Left lung (tissue), 14 donors: ENCODE measurements at places on chromosomes 3 and 15. TPM values are rescaled to one million over a fixed set of nuclear protein-coding genes. Genes with fewer than 3 reads are reported as not detected.

The PSTPIP1 gene
- 52.9 TPM for total RNA-seq

The SST gene
- not detected for total RNA-seq

The AADACL2 gene
- not detected for total RNA-seq

The STARD5 gene
- 5.2 TPM for total RNA-seq

The SH2D7 gene
- total RNA-seq, result not detected

The CIAO2A gene
- total RNA-seq, result 73.0 TPM

The ALPK3 gene
- total RNA-seq, result 6.9 TPM

The RPSA gene
- total RNA-seq, result 1,176 TPM

The WDR48 gene
- 25.1 TPM for total RNA-seq

The PDHB gene
- total RNA-seq, result 55.5 TPM

The PIK3CB gene
- total RNA-seq, result 39.6 TPM

The RAB27A gene
- 58.1 TPM for total RNA-seq

The SOX14 gene
- not detected for total RNA-seq

The SLCO3A1 gene
- 48.4 TPM for total RNA-seq

The HACD2 gene
- total RNA-seq, result 60.9 TPM

The POLQ gene
- total RNA-seq, result 2.1 TPM

DNA sequence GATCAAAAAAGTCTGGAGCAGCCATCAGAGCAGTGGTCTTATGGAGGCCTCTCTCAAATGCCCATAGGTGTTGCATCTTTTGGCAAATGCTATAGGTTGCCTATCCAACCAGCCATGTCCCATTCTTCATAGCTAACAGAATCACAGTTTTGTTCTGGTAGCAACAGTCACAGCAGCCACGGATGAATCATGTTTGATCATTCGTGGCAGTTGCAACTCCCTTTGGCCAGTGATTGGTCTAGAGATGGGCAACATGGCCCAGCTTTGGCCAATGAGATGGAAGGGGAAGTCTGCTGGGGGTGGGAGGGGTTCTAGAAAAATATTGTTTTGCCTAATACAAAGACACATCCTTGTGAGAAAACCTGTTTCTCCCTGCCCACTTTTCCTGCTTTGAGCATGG lies 50.3 kb upstream of the PPP2R3A start:
- H3K27ac ChIP-seq, result no peak overlapping the region
- no peak overlapping the region for H3K4me3 ChIP-seq
- no peak for DNase-seq

- H3K4me1 ChIP-seq, result no peaks in the 10 kb centered on the region
- H3K27ac ChIP-seq, result no peak overlapping the region
- no peak overlapping the region for H3K4me3 ChIP-seq
- no peaks in the 10 kb centered on the region for H3K36me3 ChIP-seq
These were observed 270.3 kb downstream of the RYR3 start for GRCh38 chr15:33581032-33581431.

DNA sequence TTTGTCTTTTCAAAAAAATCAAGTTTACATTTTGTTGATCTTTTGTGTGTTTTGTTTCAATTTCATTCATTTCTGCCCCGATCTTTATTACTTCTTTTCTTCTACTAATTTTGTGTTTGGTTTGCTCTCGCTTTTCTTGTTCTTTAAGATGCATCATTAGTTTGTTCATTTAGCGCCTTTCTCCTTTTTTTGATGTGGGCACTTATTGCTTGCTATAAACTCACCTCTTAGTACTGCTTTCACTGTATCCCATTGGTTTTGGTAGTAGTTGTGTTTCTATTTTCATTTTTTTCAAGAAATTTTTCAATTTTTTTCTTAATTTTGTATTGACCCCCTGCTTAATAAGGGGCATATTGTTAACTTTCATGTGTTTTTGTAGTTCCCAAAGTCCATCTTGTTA lies 34.4 kb downstream of the PRKCI start:
- H3K36me3 ChIP-seq, result no peaks in the 10 kb centered on the region
- H3K27ac ChIP-seq, result no peak overlapping the region
- H3K4me3 ChIP-seq, result no peak overlapping the region
- H3K27me3 ChIP-seq, result no peaks in the 10 kb centered on the region

DNA sequence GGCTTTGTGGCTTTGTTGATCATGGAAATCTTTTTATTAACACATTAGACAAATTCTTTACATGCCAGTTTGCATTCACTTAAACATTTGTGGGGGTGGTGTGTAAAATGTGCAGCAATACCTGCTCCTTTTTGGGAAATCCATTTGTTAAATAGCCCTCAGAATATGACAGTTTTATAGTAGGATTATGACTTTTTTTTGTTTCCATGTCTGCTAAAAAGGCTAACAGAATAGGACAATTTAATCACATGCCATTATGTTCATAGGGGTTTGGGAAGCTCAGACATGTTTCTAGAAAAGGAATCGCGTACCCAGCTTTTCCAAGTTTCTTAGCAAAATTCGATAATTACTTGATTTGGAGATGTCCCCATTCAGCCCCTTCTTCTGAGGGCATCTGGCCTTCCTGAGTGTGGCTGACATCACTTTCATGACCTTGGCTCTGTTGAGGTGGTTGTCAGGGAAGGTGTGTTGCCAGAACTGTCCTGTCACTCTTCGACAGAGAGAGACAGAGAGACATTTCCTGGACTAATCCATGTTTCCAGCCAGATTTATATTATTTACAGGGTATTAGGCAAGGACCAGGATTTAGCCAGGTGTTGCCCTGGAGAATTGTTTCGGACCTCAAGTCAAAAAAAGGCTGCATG lies 126.4 kb downstream of the PTPRG start:
- no peaks in the 10 kb centered on the region for H3K27me3 ChIP-seq
- no peak overlapping the region for H3K27ac ChIP-seq
- H3K4me1 ChIP-seq, result peaks cover 2% of the 10 kb centered on the region
- no peak for DNase-seq
- H3K36me3 ChIP-seq, result no peaks in the 10 kb centered on the region

- H3K27ac ChIP-seq, result no peak overlapping the region
- H3K27me3 ChIP-seq, result no peaks in the 10 kb centered on the region
- H3K4me1 ChIP-seq, result no peaks in the 10 kb centered on the region
- no peaks in the 10 kb centered on the region for H3K36me3 ChIP-seq
These were observed 11.2 kb downstream of the PLA2G4B start for GRCh38 chr15:41849861-41850260.

DNA sequence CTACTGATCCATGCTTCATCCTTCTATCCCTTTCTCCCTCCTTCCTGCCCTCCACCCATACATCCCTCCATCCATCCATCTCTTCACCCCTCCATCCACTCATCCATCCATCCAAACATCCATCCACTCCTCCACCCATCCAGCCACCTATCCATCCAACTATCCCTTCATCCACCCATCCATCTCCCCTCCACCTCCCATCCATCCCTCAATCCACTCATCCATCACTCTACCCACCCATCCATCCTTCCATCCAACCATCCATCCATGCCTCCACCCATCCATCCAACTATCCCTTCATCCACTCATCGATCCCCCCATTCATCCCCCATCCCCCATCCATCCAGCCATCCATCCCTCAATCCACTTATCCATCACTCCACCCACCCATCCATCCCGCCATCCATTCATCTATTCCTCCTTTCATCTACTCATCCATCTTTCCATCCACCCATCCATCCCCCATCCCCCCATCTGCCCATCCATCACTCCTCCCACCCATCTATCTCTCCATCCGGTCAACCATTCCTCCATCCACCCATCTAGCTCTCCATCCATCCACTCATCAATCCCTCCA lies 132.4 kb upstream of the IQSEC1 start:
- DNase-seq, result no peak
- no peaks in the 10 kb centered on the region for H3K36me3 ChIP-seq
- H3K27ac ChIP-seq, result no peak overlapping the region
- no peaks in the 10 kb centered on the region for H3K4me1 ChIP-seq
- no peak overlapping the region for H3K4me3 ChIP-seq

DNA sequence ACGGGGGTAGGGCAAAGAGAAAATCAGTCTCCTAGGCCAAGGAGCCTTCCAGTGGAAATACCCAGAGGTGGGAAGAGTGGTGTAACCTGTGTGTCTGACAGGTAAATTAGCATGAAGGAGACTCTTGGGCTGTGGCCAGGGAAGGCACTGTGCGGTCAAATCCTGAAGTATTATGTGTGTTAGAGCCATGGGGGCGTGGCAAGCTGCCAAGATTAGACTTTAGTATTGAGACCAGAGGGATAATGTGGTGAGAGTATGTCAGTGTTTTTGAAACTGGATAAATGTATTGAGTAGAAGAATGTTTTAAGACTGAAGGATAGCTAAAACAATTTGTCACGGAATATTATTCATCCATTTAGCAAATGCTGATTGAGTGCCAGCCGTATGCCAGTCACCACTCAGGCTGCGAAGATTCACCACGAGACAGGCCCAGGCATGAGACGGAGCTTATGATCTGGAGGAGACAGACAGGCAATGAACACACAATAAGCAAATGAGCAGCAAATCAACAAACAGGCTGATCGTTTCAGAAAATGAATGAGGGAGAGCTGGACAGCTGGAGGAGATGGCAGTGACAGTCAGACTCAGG lies 445.9 kb downstream of the MCTP2 start:
- H3K4me3 ChIP-seq, result no peak overlapping the region
- H3K27ac ChIP-seq, result no peak overlapping the region
- no peak for DNase-seq
- H3K4me1 ChIP-seq, result peaks cover 3% of the 10 kb centered on the region

DNA sequence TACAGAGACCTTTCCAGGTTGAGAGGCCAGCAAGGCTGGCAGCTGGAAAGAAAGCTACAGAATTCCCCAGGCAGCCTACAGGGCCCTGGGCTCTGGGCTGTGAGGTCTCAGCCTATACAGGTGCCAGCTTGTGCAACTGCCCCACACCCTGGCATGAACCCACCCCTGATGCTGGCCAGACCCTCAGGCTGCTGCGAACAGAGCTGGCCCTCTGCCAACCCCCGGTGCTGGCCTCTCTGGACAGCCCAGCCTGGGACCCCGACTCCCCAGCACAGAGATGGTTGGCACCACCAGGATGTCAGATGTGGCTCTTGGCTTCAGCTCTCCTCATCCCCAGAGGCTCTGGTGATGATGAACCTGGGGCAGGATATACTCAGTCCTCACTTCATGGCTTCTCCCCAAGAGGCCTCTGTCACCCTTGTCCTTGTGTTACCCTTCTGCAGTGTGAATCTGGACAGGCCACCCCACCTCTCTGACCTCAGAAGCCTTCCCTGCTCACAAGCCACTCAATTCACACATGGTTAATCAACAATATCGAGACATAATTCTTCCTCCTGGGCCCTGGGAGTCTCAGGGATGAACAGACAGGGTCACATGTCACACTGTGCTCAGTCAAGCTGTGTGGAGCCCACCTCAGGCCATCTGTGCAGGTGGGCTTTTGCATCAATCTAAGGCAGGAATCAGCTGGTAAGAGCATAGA lies 11.0 kb upstream of the BFSP2 start:
- no peak for DNase-seq
- no peak overlapping the region for H3K27ac ChIP-seq
- no peaks in the 10 kb centered on the region for H3K36me3 ChIP-seq
- no peak overlapping the region for H3K4me3 ChIP-seq

DNA sequence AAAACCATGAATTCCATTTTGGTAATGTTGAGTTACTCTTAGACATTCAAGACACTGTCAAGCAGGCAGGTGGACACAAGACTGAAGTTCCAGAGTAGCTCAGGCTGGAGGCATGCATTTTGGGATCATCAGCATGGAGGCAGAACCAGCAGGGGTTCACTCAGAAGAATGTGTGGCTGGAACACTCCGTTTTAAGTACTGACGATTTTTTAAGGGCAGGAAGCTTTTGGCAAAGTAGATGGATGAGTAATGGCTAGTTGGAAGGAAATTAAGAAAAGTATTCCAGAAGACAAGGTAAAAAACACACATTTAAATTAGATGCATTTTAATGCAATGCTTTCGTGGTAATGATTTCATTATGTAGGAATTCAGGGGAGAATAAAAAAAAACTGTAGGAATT lies 420.4 kb downstream of the ROBO2 start:
- H3K4me3 ChIP-seq, result no peak overlapping the region
- H3K27ac ChIP-seq, result no peak overlapping the region
- H3K36me3 ChIP-seq, result no peaks in the 10 kb centered on the region
- H3K27me3 ChIP-seq, result no peaks in the 10 kb centered on the region
- no peak for DNase-seq

- no peaks in the 10 kb centered on the region for H3K36me3 ChIP-seq
- H3K27ac ChIP-seq, result no peak overlapping the region
- no peaks in the 10 kb centered on the region for H3K4me1 ChIP-seq
- H3K4me3 ChIP-seq, result no peak overlapping the region
- no peak for DNase-seq
These were observed 20.3 kb downstream of the FBLN2 start for GRCh38 chr3:13569201-13569600.

- no peak for DNase-seq
- peak overlapping the region; percentile 85 for H3K27ac ChIP-seq
- H3K4me1 ChIP-seq, result peaks cover 14% of the 10 kb centered on the region
- no peak overlapping the region for H3K4me3 ChIP-seq
- no peaks in the 10 kb centered on the region for H3K36me3 ChIP-seq
These were observed 12.2 kb upstream of the SACM1L start for GRCh38 chr3:45677033-45677446.

- H3K4me1 ChIP-seq, result peaks cover 5% of the 10 kb centered on the region
- no peaks in the 10 kb centered on the region for H3K27me3 ChIP-seq
- H3K36me3 ChIP-seq, result no peaks in the 10 kb centered on the region
- no peak for DNase-seq
- H3K4me3 ChIP-seq, result no peak overlapping the region
These were observed 311.7 kb upstream of the ICE2 start for GRCh38 chr15:60790641-60791040.

- H3K36me3 ChIP-seq, result no peaks in the 10 kb centered on the region
- no peaks in the 10 kb centered on the region for H3K4me1 ChIP-seq
- no peaks in the 10 kb centered on the region for H3K27me3 ChIP-seq
- no peak for DNase-seq
- H3K27ac ChIP-seq, result no peak overlapping the region
These were observed 39.1 kb upstream of the CMTM7 start for GRCh38 chr3:32352563-32352962.

- no peaks in the 10 kb centered on the region for H3K4me1 ChIP-seq
- H3K27me3 ChIP-seq, result no peaks in the 10 kb centered on the region
- H3K27ac ChIP-seq, result no peak overlapping the region
- H3K36me3 ChIP-seq, result no peaks in the 10 kb centered on the region
- no peak overlapping the region for H3K4me3 ChIP-seq
These were observed 11.0 kb downstream of the CTDSPL2 start for GRCh38 chr15:44438402-44438801.

- DNase-seq, result no peak
- no peaks in the 10 kb centered on the region for H3K36me3 ChIP-seq
- no peaks in the 10 kb centered on the region for H3K27me3 ChIP-seq
- no peak overlapping the region for H3K27ac ChIP-seq
- no peak overlapping the region for H3K4me3 ChIP-seq
- H3K4me1 ChIP-seq, result peaks cover 6% of the 10 kb centered on the region
These were observed 22.1 kb downstream of the MASP1 start for GRCh38 chr3:187269486-187269885.

DNA sequence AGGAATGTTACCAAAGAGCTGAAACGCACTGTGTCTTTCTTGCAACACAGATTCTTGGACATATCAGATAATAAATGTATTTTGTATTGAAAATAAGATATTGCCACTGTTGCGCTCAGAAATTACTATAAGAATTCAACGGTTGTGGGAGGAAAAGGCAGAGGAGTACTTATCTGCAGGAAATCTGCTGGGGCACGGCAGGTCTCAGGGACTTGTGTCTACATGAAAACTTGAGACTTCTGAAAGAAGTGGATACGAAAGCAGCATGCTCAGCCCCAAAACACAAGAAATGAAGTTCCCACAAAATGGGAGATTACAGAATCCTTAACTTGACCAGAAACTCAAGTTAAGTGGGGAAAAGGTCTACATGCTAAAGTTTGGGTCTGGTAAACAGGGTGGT lies 86.5 kb downstream of the IGSF11 start:
- H3K4me1 ChIP-seq, result no peaks in the 10 kb centered on the region
- no peaks in the 10 kb centered on the region for H3K36me3 ChIP-seq
- DNase-seq, result no peak
- no peaks in the 10 kb centered on the region for H3K27me3 ChIP-seq
- H3K4me3 ChIP-seq, result no peak overlapping the region
